ENCODE measurements at places on chromosomes 4 and X. TPM values are rescaled to one million over a fixed set of nuclear protein-coding genes. Genes with fewer than 3 reads are reported as not detected.

The GPRIN3 gene
- 0.42 TPM for total RNA-seq

The NAA10 gene
- total RNA-seq, result 39.4 TPM

The POU3F4 gene
- total RNA-seq, result not detected

GRCh38 chrX:12953420-12953819 is 21.5 kb upstream of the TMSB4X start:
- DNase-seq, result no peak

GRCh38 chr4:163681208-163681821 is 186.8 kb downstream of the TMA16 start:
- no peak for DNase-seq

- no peak for DNase-seq
These were observed 27.0 kb upstream of the GUCY2F start for GRCh38 chrX:109508915-109509314.

Data from right lobe of liver (tissue), 6 donors.